ENCODE measurements at places on chromosomes 4 and X.

DNA sequence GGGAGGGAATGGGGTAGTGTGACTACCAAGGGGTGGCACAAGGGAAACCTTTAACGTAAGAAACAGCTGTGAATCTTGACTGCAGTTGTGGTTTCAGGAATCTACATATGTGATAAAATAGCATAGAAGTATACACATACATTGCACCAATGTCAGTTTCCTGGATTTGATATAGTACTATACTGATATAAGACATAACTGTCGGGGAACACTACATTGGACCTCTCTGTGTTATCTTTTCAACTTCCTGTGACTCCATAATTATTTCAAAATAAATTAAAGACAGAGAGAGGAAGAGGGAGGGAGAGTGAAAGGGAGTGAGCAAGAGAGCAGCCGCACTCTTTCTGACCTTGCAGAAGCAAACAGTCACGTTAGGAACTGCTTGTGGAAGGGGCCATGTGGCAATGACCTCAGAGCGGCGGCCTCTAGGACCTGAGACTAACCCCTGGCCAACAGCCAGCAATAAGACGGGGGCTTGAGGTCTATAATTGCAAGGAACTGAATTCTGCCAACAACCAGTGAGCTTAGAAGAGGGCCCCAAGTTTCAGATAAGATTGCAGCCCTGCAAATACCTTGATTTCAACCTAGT, 47.4 kb downstream of the NALF2 start:
- DNase-seq: no peak

GRCh38 chrX:47221756-47222155, 3.3 kb downstream of the CDK16 start:
- DNase-seq: no peak

DNA sequence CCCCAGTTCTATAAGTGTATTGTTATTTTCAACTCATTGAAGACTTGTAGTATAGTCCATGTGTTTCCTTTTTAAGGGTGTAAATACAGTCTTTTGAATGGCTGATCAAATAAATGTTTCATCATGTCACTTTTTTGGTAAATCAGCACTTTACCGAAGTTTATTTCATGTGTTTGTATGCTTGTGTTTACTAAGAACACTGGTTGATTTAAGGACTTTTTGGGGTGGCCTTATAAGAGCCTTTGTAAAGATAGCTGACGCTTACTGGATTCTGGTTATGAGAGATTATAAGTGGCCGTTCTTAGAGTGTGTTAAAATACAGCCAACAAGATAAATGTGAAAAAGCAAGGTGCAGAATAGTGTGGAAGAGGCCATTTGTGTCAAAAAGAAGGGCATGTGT, 2.6 kb downstream of the UBE2K start:
- no peak for DNase-seq

DNA sequence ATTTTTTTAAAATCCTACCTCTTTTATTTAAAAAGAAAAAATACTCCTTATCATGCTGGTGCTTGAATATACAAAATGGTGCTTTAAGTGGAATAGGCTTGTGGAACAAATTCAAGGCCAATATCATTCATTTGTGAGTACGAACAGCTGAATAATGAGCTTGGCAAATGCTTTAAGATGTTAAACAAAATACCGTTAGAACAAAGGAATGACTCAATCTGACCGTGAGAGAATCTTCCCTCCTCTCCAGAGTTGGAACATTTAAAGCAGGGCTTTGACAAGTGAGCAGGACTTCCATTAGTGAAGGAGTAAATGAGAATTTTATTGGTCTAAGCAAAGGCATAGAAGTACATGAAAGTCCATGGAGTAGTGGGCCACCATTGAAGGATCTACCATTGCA, 74.5 kb downstream of the DCLK2 start:
- no peak for DNase-seq

GRCh38 chr4:102174719-102175189, 170.5 kb downstream of the SLC39A8 start:
- no peak for DNase-seq

GRCh38 chr4:147638942-147639341, 21.7 kb downstream of the TMEM184C start:
- no peak for DNase-seq

GRCh38 chrX:30513284-30513683, 64.3 kb downstream of the TASL start:
- DNase-seq: no peak

DNA sequence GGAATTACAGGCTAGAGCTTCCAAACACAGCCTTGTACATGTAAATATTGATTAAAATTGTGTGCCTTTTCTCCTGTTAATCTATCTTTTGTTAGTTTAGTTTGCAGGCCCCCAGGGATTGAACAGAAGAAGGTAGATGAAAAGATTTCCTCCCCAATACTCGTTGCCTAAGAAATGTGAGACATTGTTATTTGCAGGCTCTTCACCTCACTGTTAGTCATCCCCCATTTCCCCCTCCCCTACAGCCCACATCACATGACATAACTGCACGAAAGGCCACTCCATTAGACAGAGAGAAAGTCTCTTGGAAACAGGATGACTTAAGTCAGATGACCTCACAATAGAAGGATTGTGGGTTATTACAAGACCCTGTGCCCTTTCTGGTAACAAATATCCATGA, 13.3 kb upstream of the MID1 start:
- DNase-seq: no peak

DNA sequence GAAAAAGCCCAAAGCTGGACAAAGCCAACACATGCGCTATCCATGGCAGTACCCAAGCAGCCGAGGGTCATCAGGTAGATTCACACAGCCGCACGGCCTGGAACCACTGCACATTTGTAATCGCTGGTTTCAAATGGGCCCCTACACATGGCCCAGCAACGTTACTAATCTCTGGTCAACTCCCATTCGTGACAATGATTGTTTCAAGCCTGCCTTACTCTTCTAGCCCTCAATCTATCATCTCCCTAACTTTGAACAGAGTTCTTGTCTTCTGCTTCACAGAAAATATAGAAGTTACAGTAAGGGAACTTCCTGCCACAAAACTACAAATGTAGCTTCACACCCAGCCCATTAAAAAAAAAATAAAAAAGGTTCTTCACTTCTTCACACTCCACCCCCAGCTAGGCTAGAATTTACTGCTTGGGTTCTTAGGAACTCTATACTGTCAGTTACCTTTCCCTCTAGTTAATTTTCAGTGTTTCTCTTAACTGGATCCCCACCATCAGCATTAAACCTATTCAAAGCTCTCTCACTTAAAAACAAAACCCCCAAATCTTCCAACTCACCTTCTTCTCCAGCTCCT, 24.2 kb downstream of the CASP3 start:
- no peak for DNase-seq

- peak; percentile 15 for DNase-seq
Observed at GRCh38 chr4:142358656-142359055, 487.4 kb downstream of the INPP4B start.

DNA sequence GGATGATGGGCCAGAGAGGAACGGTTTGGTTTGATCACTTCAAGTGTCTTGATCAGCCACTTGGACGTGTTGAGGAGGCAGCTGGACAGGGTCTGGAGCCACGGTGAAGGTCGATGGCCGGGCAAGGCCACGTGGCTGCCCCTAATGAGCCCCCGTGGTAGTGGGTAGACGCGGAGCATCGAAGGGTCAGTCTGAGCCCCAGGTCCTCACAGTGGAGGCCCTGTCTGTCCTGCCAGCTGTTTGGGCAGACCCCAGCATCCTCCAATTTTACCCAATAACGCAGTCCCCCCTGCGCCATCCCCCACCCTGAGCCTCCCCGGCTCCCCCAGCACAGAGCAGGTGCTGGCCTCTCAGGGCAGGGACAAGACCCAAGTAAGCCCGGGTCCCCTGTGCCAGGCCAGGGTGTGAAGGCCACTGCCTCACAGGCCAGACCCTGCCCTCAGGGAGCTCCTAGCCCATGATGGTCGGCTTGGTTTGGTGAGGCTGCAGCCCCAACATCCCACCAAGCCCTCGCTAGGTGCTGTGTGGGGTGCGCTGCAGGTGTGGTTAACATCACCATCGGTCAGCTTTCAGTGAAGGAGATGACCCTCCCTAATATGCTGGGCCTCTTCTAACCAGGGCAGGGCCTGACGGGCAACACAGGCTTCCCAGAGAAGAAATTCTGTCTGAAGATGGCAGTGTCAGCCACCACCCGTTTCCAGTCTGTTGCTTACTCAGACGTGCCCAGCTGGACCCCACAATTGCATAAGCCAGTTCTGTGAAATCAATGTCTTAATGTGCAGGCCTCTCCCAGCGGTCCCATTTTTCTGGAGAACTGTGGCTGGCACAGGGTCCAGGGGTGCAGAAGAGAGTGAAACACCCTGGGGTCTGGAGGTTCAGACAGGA, 40.5 kb upstream of the NKX1-1 start:
- DNase-seq: no peak

GRCh38 chr4:155042014-155042413, 166.4 kb upstream of the NPY2R start:
- DNase-seq: no peak

GRCh38 chr4:88075336-88075735, 67.9 kb downstream of the PKD2 start:
- no peak for DNase-seq

GRCh38 chrX:17682259-17682658, 55.0 kb upstream of the SCML1 start:
- no peak for DNase-seq

GRCh38 chr4:6236816-6237390, 32.7 kb upstream of the WFS1 start:
- no peak for DNase-seq

GRCh38 chr4:2767046-2767704, 11.0 kb upstream of the TNIP2 start:
- DNase-seq: no peak

GRCh38 chr4:26402458-26402857, 81.6 kb downstream of the RBPJ start:
- no peak for DNase-seq

- no peak for DNase-seq
Observed at GRCh38 chr4:833731-834367, 7.9 kb upstream of the CPLX1 start.

- no peak for DNase-seq
Observed at GRCh38 chrX:19579485-19579884, 64.2 kb upstream of the MAP3K15 start.

DNA sequence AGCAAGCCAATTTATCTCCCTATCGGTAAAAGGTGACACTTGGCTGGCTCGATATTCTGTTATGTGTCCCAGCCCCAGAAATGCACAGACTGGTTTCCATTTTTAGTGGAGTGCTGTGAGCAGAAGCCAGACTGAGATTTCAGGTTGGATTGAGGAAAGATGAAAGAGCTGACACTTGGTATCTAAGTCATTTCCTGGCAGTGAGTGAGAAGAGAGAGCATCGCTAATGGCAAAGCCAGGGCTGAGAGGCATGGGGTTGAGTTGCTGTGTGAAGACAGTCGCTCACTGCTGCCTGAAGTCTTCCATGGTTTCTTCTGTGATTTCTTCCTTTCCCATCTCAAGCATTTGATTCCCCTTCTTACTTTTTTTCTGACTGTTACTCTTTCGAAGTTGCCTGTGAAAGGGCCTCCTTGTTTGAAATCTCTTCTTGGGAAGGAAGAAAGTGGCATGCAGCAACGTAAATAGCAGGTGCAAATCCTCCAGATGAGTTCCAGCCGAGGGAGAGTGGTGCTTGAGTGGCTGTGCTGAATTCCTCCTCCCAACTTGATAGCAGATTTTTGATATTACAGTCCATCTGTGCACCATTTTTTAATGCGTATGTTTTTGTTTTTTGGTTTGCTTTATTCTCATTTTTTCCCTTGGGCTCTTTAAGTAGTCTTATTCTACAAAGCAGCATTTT, 109.2 kb upstream of the LIMCH1 start:
- DNase-seq: peak; percentile 18

- DNase-seq: no peak
Observed at GRCh38 chr4:171565130-171565788, 247.9 kb upstream of the GALNTL6 start.

DNA sequence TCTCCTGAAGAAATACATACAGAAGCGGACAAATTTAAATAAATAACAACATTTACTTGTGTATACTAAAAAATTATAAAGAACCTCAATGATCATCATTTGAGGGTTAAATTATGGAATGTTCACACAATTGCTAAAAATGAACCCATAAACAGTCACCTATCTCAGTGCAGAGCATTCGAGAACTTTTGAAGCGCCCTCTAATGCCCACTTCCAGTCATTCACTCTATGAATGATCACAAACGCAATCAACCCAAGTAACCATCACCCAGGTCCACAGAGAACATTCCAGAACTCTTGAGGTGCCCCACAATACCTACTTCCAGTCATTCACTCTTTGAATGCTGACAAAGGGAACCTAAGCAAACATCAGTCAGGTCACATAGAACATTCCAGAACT, 103.5 kb upstream of the PLAC1 start:
- DNase-seq: no peak
